NCI-H1930 (cell line): ENCODE measurements at places on chromosomes 13 and 19.

GRCh38 chr13:37187105-37187504 lies 81.6 kb upstream of the CSNK1A1L start:
- no peak for DNase-seq

DNA sequence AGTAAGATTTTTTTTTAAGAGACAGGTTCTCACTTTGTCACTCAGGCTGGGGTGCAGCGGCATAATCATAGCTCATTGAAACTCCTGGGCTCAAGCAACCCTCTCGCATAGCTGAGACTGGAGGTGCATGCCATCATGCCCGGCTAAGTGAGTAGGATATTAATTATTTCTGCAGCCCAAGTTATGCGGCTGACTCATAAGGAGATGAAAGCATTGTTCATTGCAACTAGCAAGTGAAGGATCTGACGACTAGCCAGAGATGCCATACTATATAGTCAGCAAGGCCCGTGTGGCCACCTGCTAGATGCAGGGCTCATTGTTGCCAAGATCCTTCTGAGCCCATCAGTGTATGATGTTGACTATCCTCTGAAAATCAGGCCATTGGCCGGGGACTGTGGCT lies 45.2 kb downstream of the ABCC4 start:
- no peak for DNase-seq

DNA sequence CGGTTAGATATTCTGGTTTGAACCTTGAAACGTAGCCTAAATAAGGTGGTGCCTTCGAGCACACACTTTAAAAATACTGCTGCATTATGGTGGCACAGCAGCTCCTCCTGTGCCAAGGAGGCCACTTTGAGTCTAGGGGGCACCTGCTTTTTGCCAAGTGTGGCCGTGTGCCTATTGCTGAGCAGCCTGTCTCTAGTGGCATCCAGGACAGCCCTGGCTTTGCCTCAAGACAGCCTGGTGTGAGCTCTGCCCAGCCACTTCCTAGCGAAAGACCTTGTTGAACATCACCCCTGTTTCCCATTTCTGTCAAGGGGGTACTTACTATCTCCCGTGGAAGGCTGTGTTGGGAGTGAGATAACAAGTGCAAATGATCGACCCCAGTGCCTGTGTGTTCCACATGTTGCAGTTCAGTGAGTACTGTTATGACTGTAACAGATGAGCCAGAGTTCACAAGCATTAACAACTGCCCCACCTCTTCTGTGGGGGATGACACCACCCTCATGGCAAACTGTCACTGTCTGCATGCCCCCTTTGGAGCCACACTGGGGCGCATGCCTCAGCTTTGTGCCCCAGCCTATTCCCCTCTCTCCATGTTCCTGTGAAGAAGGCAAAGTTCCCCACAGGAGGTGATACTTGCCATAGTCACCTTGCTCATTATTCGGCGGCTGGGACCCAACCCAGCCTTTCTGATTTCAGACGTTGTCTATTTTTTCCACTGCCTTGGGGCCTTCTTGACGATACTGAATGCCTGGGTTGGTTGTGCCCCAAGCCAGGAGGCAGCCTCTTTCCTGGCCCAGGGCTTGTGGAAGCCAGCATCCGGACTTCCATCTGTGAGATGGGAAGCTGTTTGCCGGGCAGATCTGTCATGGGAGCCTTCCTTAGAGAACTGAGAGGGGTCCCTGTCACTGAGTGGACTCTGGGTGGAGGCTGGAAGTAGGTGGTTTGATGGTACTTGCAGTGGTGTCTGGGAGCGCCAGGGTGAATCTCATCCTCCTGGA lies 5.4 kb downstream of the GATAD2A start:
- no peak for DNase-seq

DNA sequence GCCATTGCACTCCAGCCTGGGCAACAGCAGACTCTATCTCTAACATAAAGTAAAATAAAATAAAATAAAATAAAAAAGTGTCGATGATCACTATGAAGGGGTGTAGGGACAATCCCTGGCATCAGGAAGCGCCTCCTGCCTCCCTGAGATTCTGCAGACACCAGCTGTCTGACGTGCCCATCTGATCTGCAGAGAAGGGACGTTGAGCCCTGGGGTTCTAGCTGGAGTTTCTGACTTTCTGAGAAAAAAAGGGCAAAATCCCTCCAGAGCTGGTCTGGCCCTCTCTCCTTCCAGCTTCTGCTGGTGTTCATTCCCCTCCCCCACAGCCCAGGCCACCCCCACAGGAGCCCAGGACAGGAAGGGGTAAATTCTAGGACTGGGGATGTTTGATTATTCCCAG lies 2.4 kb upstream of the ADGRE5 start:
- DNase-seq = no peak

GRCh38 chr13:44952671-44953070 lies 36.6 kb downstream of the NUFIP1 start:
- DNase-seq = no peak

- DNase-seq = no peak
Observed at GRCh38 chr13:114142640-114143490, 10.4 kb upstream of the RASA3 start.

- DNase-seq = no peak
Observed at GRCh38 chr19:8835446-8835845, 3.3 kb downstream of the MBD3L1 start.

DNA sequence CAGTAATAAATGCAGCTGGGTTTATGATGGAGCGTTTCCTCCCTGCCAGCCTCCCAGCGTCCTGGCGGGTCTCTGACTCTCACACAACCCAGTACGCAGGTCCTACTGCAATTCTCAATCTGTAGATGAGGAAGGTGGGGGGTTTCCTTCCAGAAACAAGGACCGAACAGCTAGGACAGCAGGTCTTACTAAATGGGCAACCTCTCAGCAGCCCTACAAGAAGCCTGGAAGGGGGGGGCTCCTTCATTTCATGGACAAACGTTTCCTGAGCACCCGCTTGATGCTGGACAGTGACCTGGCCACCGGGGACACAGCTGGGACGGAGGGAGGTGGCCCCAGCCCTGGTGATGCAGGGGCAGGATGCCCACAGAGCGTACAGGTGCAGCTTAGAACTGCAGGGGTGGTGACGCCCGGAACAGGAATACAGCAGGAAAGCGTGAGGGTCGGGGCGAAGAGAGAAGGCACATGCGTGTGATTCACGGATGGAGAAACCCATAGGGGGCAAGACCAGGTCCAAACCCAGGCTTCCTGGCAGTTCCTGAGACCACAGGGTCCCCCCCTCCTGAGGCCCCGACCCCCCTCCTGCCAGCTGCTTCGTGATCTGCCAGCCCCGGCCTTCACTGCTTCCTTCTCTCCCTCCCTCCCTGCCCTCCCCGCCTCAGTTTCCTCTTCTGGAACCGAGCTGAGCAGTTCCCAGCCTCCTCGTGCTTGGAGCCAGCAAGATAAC lies 732 bp upstream of the C2CD4C start:
- no peak for DNase-seq

- no peak for DNase-seq
Observed at GRCh38 chr19:50293263-50294004, 35.7 kb downstream of the KCNC3 start.

DNA sequence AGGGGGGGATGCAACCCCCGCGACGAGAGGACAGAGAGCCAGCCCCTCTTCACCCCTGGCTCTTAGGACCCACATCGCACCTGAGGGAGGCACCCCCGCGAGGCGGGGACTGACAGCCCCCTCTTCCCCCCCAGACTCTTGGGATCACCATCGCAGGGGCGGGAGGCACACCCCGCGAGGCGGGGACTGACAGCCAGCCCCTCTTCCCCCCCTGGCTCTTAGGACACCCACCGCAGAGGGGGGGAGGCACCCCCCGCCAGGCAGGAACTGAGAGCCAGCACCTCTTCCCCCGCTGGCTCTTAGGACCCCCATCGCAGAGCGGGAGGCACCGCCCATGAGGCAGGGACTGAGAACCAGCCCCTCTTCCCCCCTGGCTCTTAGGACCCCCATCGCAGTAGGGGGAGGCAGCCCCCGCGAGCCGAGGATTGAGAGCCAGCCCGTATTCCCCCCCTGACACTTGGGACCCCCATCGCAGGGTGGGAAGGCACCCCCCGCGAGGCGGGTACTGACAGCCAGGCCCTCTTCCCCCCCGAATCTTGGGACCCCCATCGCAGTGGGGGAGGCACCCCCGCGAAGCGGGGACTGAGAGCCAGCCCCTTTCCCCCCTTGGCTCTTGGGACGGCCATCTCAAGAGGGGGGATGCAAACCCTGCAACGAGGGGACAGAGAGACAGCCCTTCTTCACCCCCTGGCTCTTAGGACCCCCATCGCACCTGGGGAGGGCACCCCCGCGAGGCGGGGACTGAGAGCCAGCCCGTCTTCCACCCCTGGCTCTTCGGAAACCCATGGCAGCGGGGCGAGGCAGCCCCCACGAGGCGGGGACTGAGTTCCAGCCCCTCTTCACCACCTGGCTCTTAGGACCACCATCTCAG lies 2425.1 kb upstream of the PCDH20 start:
- no peak for DNase-seq

DNA sequence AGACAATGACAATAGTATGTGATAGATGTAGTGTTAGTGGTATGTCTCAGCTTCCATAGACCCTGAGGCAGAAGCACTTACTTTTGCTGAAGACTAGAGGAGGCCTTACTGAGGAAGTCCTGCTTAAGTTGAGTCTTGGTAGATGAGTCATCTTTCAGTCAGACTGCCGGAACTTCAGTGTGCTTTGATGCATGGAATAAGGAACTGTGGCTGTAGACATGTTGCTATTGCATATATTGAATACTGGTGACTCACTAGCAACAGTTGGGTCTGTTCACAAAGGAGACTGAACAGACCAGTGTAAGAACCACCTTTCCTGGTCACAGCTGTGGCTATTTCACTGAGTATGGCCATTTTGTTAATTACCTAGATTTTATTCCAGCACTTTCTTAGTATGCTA lies 1000.6 kb downstream of the OLFM4 start:
- no peak for DNase-seq

- DNase-seq = no peak
Observed at GRCh38 chr13:75285310-75285709, 196.7 kb downstream of the TBC1D4 start.

- DNase-seq = no peak
Observed at GRCh38 chr19:6044056-6044805, 66.1 kb downstream of the RFX2 start.

- no peak for DNase-seq
Observed at GRCh38 chr19:20162821-20163220, 4.2 kb upstream of the ZNF486 start.

DNA sequence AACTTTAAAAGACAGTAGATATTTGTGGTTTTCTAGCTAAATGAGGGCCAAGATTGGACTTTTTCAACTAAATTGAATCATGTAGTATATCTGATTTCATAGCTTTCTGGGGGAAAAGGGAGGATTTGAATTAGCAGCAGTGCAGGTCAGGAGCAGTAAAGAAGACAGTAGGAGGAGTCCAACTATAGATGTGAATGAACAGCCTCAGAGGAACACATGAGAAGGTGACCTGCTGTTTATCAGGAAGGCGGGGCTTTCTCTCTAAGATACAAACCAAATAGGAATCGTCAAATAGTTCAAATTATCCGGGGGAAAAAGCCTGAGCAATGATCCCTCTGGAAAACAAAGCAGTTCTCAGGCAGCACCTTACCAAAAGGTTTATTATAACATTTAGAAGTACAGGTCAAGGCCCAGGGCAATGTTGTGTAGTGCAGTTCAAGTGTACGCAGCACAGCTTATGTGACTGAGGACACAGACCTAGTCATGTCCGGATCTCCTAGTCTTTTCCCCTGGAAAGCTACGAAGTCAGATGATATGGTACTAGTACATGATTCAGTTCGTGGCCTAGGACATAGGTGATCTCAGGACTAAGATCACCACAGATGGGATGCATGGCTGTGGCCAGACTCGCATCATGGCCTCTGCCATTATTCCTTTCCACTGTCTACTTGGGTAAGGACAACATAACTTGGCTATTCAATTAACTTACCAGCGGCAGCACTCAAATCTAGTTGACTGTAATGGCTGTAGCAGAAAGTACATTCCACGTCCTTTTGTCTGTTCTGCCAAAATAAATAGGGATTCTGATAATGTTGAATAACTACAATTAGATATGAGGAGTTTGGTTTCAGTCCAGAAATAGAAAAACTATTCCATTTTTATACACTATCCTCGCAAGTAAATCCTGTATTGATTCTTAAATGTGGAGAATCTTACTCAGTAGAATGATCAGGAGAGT lies 40.3 kb downstream of the MPHOSPH8 start:
- no peak for DNase-seq

DNA sequence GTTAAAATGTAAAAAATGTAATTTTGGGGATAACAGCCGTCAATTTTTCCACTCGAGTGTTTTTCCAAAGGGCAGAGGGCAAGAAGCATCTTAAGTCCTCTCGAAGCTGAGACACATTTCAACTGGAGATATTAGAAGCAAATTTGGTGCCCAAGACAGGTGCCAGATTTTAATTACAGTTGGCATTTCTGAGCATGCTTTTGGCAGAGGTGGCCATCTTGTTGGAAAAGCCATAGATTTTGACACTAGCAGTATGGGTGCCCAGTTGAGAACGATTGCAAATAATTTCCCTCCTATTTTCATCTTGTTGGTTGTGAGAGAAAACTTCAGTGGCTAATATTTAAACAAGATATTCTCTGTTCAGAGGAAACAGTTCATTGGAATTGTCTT lies 146.3 kb downstream of the TM9SF2 start:
- no peak for DNase-seq

DNA sequence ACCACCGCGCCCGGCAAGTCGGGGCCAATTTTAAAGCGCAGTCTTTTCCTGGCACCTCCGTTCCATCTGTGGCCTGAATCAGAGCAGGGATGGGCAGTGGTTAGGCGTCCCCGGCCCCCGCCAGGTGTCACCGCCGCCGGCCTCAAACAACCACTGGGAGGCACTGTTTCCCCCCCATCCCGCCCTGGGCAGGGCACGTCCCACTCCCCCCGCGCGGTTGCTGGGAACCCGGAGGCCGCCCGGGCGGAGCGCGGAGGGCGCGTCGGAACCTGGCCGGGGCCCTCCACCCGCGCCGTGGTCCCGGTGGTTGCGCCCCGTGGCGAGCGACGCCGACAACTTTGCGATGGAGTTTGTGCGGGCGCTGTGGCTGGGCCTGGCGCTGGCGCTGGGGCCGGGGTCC lies at the start of gene GRIN3B:
TSS of gene GRIN3B (plus strand) at position 325 of the 400 bp plus-strand sequence. CDS start at position 344, 19 bp downstream.
- DNase-seq = no peak

DNA sequence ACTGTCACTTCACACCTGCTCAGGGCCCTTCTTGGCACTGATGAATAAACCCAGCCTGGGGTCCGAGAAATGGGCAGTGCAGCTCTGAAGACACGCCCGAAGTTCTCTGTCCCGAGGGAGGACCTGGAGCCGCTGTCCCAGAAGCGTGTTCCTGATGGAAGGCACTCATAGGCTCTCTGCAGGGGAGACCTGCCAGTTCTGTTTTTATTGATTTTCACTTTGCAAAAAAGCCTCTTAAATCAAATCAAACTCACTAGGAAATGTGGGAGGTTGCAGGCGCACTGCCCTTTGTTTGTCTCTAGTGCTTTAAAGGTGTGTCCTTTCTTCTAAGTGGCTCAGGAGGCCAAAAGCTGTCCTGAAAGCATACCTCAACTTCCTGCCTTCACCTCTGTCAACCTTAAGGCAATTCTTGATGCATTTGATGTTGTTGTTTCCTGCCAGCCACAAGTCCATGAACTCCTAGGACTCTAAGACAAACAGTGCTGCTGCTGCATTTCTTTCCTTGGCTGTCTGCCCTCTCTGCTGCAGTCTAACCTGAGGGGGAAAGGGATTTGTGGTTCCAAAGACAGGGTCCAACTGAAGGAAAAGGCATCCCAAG lies 663.2 kb downstream of the UQCRFS1 start:
- no peak for DNase-seq
